ENCODE measurements at places on chromosomes 12 and 14. TPM values are rescaled to one million over a fixed set of nuclear protein-coding genes. Genes with fewer than 3 reads are reported as not detected.

The SYT1 gene
- total RNA-seq = 10.4 TPM

The KRT85 gene
- total RNA-seq = not detected

The LTB4R gene
- total RNA-seq = 19.9 TPM

The SETD3 gene
- 43.9 TPM for total RNA-seq

The TBX3 gene
- total RNA-seq = 6.6 TPM

The DLGAP5 gene
- total RNA-seq = 17.6 TPM

The LRRIQ1 gene
- total RNA-seq = 1.5 TPM

The RDH12 gene
- not detected for total RNA-seq

DNA sequence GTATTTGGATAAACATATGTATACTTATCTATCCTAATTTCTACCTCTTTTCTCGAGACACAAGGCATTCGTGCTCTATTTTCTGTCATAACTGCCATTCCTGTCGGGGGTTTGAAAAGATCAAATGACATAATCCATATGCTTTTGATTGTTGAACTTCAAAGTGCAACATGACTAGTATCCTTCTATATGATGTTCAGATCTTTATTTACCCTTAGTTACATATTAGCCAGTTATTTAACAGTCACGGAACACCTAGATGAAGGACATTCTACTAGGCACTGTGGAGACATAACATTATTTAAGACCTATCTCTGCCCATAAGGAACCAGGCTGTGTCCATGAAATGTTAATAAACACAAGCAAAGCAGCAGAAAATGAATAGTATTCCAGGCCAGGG is 11.2 kb upstream of the GRIN2B start:
- H3K4me3 ChIP-seq = no peak overlapping the region
- H3K27ac ChIP-seq = no peak overlapping the region
- H3K4me1 ChIP-seq = no peaks in the 10 kb centered on the region
- H3K27me3 ChIP-seq = no peaks in the 10 kb centered on the region
- H3K36me3 ChIP-seq = no peaks in the 10 kb centered on the region
- DNase-seq = no peak

GRCh38 chr12:55732288-55732687 is 3.5 kb upstream of the CD63 start:
- no peak for DNase-seq
- H3K27me3 ChIP-seq = no peaks in the 10 kb centered on the region
- peaks cover 12% of the 10 kb centered on the region for H3K36me3 ChIP-seq
- H3K4me3 ChIP-seq = no peak overlapping the region

GRCh38 chr12:21823581-21823980 is 49.1 kb upstream of the KCNJ8 start:
- H3K27ac ChIP-seq = no peak overlapping the region
- DNase-seq = no peak
- H3K4me3 ChIP-seq = no peak overlapping the region

DNA sequence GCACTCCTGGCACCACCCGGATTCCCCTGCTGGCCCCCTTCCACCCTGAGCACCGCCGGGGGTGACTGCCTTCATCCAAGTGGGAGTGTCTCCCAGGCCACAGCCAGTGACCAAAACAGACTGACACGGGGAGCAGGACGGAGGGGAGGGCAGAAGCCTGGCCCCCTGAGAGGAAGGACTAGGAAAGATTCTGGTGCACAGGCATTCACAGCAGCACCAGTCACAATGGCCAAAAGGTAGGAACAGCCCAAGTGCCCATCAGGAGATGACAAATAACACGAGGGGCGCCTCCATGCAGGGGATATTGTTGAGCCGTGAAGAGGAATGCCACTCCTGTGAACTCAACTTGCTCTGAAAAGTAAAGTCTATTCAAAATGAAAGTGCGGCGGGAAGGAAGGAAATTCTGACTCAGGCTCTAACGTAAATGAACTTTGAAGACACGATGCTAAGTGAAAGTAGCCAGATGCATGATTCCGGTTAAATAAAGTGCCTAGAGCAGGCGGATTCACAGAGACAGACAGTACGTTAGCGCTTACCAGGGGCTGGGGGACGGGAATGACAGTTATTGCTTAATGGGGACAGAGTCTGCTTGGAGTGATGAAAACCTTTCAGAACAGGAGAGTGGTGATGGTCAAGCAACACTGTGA is 146.1 kb upstream of the NCOR2 start:
- H3K4me3 ChIP-seq = no peak overlapping the region
- H3K36me3 ChIP-seq = no peaks in the 10 kb centered on the region
- DNase-seq = no peak
- H3K27ac ChIP-seq = no peak overlapping the region
- peaks cover 13% of the 10 kb centered on the region for H3K4me1 ChIP-seq

GRCh38 chr14:104558231-104559027 is 21.1 kb upstream of the C14orf180 start:
- H3K4me3 ChIP-seq = no peak overlapping the region
- H3K27me3 ChIP-seq = peaks cover 43% of the 10 kb centered on the region
- no peaks in the 10 kb centered on the region for H3K36me3 ChIP-seq
- H3K4me1 ChIP-seq = no peaks in the 10 kb centered on the region
- H3K27ac ChIP-seq = no peak overlapping the region

DNA sequence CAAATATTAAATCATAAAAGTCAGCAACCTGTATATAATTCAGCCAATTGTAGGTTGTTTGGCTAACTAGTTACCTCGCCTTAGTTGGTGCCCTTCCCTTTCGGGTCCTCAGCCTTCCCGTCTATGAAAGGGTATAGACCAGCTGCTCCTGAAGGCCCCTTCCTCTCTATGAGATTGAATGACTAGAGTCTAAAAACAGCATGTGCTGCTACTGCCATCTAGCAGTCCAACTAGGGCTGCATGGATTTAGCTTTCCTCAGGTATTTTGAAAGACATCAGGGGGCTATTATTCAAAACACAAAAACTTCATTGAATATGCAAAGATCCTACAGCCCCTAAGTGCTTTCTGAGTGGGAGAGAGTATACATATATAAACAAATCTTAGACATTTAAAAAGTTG is 37.0 kb upstream of the TMEM263 start:
- no peaks in the 10 kb centered on the region for H3K4me1 ChIP-seq
- H3K27me3 ChIP-seq = peaks cover 12% of the 10 kb centered on the region

GRCh38 chr12:115726691-115727090 is 550.8 kb downstream of the MED13L start:
- peaks cover 6% of the 10 kb centered on the region for H3K36me3 ChIP-seq
- DNase-seq = no peak
- no peak overlapping the region for H3K27ac ChIP-seq
- no peak overlapping the region for H3K4me3 ChIP-seq
- H3K27me3 ChIP-seq = peaks cover 37% of the 10 kb centered on the region

DNA sequence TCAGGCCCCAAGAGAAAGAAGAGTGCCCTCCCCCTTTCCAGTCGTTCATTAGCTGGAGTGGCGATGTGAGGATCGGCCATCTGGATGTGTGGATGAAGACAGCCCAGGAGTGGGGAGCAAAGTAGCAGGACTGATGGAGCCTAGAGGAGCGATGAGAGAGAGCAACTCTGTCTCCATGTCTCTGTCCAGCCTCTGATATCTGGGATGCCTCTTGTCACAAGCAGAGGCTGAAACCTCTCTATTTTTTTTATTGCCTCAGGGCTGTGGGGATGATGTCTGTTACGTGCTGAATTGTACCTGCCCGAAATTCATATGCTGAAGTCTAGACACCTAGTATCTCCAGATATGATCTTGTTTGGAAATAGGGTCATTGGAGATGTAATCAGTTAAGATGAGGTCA is 2.7 kb downstream of the SERPINA11 start:
- H3K27ac ChIP-seq = no peak overlapping the region
- no peaks in the 10 kb centered on the region for H3K36me3 ChIP-seq
- no peaks in the 10 kb centered on the region for H3K4me1 ChIP-seq
- H3K4me3 ChIP-seq = no peak overlapping the region
- DNase-seq = no peak

GRCh38 chr14:77580964-77581505 is 35.4 kb downstream of the SPTLC2 start:
- peak overlapping the region; percentile 46 for H3K27ac ChIP-seq
- no peaks in the 10 kb centered on the region for H3K4me1 ChIP-seq
- H3K27me3 ChIP-seq = no peaks in the 10 kb centered on the region
- peak; percentile 49 for DNase-seq
- no peaks in the 10 kb centered on the region for H3K36me3 ChIP-seq

DNA sequence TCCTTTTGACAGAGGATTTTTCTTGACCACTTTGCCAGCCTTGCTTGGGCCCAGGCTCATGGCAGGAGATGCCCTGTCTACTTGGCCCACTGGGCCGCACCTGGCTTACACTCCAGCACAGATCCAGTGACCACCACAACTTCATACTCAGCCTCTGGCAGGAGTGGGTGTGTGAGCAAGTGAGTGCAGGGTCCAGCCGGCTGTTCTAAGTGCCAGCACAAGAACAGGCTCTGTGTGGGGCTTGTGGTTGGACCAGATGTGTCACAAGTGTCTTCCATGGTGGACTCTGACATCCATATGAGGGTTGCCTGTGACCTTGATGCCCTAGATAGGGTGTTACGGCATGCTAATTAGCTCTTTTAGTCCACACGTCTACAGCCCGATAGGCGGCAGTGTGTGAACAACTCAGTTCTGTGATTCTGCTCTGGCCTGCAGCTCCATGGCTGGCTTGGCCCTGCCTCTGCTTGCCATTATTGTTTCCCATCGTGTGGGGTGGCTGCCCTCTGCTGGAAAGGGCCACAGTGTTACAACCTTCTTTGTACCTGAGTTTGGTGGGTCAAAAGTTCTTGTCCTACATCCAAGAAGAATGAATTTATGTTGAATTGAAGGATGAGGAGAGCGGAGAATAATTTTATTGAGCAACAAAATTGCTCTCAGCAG is 1089.1 kb downstream of the SLC6A15 start:
- H3K36me3 ChIP-seq = no peaks in the 10 kb centered on the region
- no peak overlapping the region for H3K27ac ChIP-seq
- H3K4me1 ChIP-seq = peaks cover 7% of the 10 kb centered on the region

DNA sequence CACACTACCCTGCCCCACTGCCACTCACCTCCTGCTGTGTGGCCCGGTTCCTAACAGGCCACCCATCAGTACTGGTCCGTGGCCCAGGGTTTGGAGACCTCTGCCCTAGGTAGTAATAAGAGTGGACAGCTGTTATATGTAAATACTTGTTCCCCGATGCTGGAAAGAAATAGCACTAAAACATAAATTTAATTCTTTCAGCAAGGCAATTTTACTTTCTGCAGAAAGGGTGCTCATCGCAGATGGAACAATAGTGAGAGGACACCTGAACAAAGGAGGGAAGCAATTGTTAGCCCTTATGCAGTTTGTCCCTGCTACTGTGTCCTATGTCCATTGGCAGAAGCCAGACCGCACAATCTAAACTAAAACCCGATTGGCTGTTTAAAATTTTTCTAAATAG is 5.9 kb upstream of the CYP46A1 start:
- H3K27me3 ChIP-seq = no peaks in the 10 kb centered on the region
- no peak overlapping the region for H3K4me3 ChIP-seq
- DNase-seq = no peak
- no peak overlapping the region for H3K27ac ChIP-seq

- no peak overlapping the region for H3K4me3 ChIP-seq
- peaks cover 17% of the 10 kb centered on the region for H3K4me1 ChIP-seq
- peaks cover 28% of the 10 kb centered on the region for H3K36me3 ChIP-seq
Observed at GRCh38 chr12:51020448-51021182, 5.6 kb downstream of the SLC11A2 start.

GRCh38 chr12:72295101-72295500 is 22.9 kb downstream of the TRHDE start:
- H3K27me3 ChIP-seq = no peaks in the 10 kb centered on the region
- no peaks in the 10 kb centered on the region for H3K36me3 ChIP-seq
- no peak overlapping the region for H3K27ac ChIP-seq
- DNase-seq = no peak

DNA sequence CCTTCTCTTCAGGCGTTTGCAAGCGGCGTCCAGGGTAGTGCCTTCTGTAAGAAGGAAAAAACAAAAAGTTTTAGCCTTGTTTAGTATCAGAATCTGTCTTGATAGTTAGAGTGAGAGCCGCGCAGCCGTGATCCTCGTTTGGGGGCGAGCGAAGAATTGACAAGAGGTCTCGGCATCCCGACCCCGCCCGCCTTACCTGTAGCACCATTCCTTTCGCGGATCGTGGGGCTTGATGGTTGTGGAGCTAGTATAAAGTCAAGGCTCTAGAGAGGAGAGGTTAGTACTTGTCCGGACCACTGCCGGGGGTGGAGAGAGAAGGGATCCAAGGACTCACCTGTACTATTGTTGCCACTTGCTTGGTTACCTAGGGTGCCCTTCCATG is 494 bp downstream of the TMTC3 start:
- peak overlapping the region; percentile 96 for H3K4me3 ChIP-seq
- peaks cover 16% of the 10 kb centered on the region for H3K36me3 ChIP-seq
- no peaks in the 10 kb centered on the region for H3K27me3 ChIP-seq
- peaks cover 36% of the 10 kb centered on the region for H3K4me1 ChIP-seq
- DNase-seq = peak; percentile 37

GRCh38 chr12:1666215-1666614 is 24.7 kb upstream of the ADIPOR2 start:
- H3K27me3 ChIP-seq = no peaks in the 10 kb centered on the region
- H3K4me3 ChIP-seq = no peak overlapping the region
- H3K36me3 ChIP-seq = no peaks in the 10 kb centered on the region
- H3K4me1 ChIP-seq = no peaks in the 10 kb centered on the region
- DNase-seq = no peak

DNA sequence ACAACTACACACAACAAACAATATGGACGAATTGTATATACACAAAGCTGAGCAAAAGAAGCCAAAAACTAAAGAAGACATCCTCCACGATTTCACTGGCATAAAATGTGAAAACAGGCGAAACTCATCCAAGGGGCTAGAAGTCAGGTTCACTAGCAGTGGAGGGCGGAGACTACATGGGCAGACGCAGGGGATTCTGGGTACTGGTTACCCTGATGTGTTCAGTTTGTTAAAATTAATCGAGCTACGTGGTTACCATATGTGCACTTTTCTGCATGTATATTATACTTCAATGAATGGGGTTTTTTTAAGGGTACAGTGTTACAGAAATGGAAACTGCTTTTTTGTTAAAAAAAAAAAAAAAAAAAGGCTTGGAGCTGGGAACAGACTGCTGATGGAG is 12.3 kb downstream of the KDM2B start:
- H3K27ac ChIP-seq = no peak overlapping the region
- H3K4me3 ChIP-seq = no peak overlapping the region
- H3K36me3 ChIP-seq = peaks cover 6% of the 10 kb centered on the region
- no peaks in the 10 kb centered on the region for H3K4me1 ChIP-seq
- no peak for DNase-seq

DNA sequence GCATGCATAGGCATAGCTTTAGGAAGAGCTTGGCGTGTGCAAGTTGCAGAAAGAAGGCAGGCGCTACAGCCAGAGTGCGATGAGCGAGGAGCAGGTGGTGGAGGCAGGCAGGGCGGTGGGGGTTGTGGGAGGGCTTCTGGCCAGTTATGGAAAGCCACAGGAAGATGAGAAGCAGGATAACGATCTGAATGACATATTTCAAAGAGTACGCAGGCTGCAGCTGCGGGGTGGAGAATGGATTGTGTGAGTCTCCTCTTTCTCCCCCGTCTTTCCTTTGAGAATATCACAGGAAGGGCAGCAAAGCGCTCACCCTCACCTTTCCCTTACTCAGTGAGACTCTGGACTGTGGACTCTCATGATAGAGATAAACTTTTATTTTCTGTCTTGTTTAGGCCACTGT is 48.7 kb upstream of the PLXNC1 start:
- H3K27me3 ChIP-seq = no peaks in the 10 kb centered on the region
- H3K4me3 ChIP-seq = peak overlapping the region; percentile 75
- H3K36me3 ChIP-seq = no peaks in the 10 kb centered on the region
- peaks cover 63% of the 10 kb centered on the region for H3K4me1 ChIP-seq
- H3K27ac ChIP-seq = peak overlapping the region; percentile 89
